ENCODE measurements at places on chromosomes 13 and 19. TPM values are rescaled to one million over a fixed set of nuclear protein-coding genes. Genes with fewer than 3 reads are reported as not detected.

Gene BTBD2
- 66.8 TPM for total RNA-seq

Gene CYP2F1
- total RNA-seq = not detected

Gene MIER2
- 24.2 TPM for total RNA-seq

Gene MEIOSIN
- total RNA-seq = not detected

- DNase-seq = no peak
Observed at GRCh38 chr19:46981286-46981945, 38.2 kb upstream of the NPAS1 start.

DNA sequence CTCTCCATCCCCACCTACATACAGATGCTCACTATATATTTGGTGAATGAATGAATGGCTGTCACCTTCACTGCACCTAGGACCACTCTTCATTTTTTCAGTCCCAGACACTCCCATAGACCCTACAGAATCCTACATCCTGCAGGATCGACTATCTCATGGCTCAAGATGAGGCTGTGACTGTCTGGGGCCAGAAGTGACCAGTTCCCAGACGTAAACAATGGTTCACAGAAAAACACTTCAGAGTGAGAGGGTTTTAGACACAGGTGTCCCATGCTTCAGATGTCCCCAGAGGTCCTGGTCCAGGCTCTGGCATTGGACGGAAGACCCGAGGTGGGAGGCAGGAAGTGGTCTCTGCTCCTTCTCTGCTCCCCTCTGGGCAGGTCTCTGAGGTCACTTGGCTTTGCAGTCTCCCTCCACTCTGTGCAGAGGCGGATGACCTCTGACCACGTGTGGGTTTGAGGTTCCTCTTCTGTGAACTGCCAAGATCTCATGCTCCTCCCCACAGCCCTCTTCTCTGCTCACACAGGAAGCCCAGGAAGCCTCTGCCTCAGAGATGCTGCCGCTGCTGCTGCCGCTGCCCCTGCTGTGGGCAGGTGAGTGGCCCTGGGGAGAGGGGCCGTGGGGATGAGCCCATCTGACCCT is 24.9 kb downstream of the SIGLEC7 start:
- no peak for DNase-seq

Gene TGFB1
- total RNA-seq = 51.7 TPM

Gene TSC22D1
- total RNA-seq = 28.5 TPM

Gene PHLDB3
- 25.9 TPM for total RNA-seq

DNA sequence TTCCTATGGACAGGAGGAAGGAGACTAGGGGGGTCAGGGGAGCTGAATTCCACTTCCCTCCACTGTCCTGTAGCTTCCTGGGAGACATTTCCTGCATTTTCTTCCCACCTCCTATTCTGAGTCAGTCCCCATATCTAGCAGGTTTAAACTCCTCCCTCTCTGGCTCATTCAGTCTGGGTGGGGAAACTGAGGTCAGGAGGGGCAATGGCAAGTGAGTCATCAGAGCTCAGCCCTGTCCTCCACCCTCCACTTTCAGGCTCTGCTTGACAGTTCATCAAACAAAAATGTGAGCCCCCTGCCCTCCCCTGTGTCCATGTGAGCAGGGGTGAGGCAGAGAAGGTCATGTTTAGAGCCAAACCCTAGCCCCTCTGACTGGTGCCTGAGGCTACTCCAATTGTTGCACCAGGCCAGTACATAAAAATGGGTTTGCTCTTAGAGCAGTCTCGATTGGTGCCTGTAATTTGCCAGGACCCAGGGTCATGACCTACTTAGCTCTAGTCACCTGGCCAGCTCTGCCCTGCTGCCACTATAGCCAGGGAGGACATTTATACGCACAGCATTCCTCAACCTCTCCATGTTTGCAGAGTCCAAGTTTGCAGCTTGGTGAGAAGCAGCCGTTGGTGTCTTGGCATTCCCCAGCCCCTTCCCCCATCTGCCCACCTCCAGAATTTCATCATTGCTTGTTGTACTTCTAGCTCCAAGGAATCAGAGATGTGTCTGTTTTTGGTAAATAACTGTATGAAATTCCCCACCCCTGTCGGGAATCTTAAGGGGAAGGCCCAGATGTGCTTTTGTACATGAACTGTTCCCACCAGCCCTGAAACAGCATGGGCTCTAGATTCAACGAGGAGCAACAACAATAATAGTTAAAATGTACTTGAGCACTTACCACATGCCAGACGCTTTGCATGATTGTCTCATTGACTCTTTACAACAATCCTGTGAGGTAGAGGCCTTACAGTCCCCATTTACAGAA is 20.7 kb downstream of the SAMD4B start:
- DNase-seq = no peak

Gene LYPD5
- 0.68 TPM for total RNA-seq

GRCh38 chr19:322616-323015 is 22.0 kb downstream of the MIER2 start:
- no peak for DNase-seq

DNA sequence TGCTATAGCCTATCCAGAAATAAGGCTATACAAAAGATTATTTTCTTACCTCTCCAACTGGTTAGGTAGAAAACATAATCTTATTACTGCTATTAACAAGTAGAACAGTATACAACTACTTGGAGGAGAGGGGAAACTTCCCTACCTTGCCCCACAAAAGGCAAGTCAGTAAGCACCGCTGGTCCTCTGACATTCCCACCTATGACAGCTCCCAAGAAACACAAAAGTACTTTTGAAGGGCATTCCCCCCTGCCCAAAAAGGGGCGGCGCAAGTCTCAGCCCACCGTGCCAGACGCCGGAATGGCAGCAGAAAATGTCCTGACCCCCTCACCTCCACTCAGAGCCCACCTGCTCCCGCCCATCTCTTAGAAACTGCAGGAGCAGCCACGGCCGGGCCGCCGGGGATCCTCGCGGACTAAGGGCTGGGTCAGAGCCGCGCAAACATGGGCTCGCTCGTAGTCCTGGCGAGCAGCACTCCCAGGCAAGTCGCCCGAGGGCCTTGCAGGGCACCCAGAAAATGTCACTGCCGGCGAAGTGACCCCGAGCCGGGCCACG is 437 bp downstream of the SUCLA2 start:
- no peak for DNase-seq

DNA sequence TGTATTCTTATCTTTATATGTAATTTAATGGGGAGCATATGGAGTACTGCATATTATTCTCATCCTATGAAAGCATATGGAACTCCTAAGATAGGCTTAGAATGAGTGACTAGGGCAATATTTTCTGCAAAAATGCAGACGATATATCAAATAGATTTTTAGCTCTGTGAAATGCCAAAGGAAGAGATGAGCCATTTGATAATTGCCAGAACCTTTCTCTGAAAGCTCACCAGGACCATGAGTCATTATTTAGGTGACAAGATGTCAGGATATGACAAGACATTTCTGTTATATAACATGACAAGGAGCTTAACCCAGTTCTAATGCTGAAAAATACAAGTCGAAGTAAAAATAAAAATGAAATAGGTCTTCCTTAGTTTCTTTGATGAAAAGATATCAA is 145.0 kb downstream of the SLITRK6 start:
- no peak for DNase-seq

Gene EFNA2
- total RNA-seq = not detected

Gene NFIX
- 30.0 TPM for total RNA-seq

Gene PRSS57
- total RNA-seq = not detected

GRCh38 chr19:6987850-6988249 is 33.4 kb downstream of the MBD3L2B start:
- DNase-seq = no peak

GRCh38 chr13:21225841-21226581 is 49.6 kb downstream of the MRPL57 start:
- no peak for DNase-seq

DNA sequence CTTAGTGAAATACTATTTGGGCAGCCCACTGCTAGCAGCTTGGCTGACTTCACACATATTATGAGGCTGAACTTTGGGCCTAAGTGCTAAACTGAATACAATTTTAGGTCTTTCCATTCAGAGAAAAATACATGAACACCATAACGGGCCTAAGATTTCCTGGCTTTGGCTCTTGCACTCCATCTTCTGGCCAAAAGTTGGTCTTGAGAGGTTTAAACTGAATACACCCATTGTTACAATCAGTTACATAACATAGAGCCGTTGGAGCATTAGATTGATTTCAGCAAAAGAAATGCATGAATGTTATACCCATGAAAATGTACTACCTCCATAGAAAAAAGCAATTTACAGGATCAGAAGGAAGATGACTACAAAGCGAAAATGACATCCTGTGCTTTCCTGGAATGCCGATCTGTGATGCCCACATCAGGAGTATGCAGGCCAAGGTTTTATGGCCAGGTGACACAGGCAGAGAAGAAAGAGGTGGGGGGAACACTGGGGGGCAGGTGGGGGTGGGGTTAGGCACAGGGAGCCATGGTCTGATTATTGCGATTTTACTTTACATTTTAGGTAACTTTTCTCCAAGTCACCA is 11.1 kb upstream of the SHISA2 start:
- peak; percentile 47 for DNase-seq

- DNase-seq = no peak
Observed at GRCh38 chr13:112732679-112733078, 42.8 kb downstream of the ATP11A start.

Gene NCLN
- total RNA-seq = 51.5 TPM

GRCh38 chr13:88637935-88638334 is 966.8 kb downstream of the SLITRK5 start:
- no peak for DNase-seq

Gene MCEMP1
- 0.29 TPM for total RNA-seq

DNA sequence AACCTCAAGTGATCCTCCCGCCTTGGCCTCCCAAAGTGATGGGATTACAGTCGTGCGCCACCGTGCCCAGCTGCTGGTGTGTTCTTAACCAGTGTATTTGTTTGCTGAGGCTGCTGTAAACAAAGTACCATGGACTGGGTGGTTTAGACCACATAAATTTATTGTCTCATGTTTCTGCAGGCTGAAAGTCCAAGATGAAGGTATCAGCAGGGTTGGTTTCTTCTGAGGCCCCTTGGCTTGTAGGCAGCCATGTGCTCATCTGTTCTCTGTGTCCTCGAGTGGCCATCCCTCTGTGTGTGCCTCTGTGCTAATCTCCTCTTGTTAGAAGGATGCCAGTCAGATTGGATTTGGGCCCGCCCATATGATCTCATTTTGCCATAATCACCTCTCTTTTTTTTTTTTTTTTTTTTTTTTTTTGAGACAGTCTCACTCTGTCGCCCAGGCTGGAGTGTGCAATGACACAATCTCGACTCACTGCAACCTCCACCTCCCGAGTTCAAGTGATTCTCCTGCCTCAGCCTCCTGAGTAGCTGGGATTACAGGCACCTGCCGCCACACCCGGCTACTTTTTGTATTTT is 31.8 kb downstream of the PEX11G start:
- DNase-seq = no peak

Gene IGSF23
- not detected for total RNA-seq

Gene ZNF610
- total RNA-seq = 3.2 TPM

GRCh38 chr13:33606692-33607091 is 211.3 kb upstream of the RFC3 start:
- no peak for DNase-seq

GRCh38 chr19:31119951-31120690 is 229.1 kb downstream of the TSHZ3 start:
- no peak for DNase-seq

- DNase-seq = peak; percentile 89
Observed at GRCh38 chr19:47790398-47790814, 11.9 kb downstream of the SELENOW start.

Gene CATSPERD
- not detected for total RNA-seq

- no peak for DNase-seq
Observed at GRCh38 chr13:103615771-103616170, 549.6 kb upstream of the SLC10A2 start.

GRCh38 chr19:29155683-29156082 is 57.3 kb downstream of the UQCRFS1 start:
- DNase-seq = no peak

DNA sequence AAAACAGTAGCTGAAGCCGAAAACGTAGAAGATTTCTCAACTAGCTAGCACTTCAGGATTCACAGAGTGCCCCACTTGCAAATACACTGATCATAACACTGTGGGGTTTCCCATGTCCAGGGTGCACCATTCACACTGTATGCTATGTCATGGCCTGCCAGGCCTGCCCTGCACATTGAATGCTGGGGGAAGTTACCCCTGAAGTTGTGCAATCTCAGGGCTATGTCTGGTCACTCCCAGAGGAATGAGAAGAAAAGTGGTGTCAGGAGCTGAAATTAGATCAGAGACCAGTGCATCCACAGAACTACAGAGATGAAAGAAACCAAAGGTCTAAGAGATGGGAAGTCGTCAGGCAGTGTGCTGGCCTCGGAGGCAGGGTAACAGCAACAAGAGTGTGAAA is 196.8 kb downstream of the RAP2A start:
- no peak for DNase-seq

DNA sequence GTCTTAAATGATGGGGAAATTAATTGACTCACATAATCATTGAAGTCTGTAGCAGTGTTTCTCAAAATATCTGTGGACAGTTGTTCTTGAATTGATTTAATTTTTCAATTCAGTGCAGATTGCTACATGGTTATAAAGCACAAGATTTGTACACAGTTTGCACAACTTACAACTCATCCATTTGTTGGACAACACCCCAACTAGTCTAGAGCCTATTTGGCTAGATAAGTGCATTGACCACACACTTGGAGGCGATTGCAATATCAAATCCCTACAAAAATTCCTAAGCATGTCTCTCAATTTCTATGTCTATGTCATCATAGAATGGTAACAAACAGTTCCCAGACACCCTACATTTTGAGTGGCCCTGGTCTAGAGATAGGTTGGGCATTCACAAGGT is 48.0 kb upstream of the IPO5 start:
- no peak for DNase-seq

Gene OR7A5
- not detected for total RNA-seq

Gene GTF2F2
- total RNA-seq = 21.9 TPM

Gene TGDS
- total RNA-seq = 14.2 TPM

GRCh38 chr19:3748965-3749364 is 12.5 kb downstream of the APBA3 start:
- DNase-seq = no peak

Gene PVR
- 49.7 TPM for total RNA-seq

DNA sequence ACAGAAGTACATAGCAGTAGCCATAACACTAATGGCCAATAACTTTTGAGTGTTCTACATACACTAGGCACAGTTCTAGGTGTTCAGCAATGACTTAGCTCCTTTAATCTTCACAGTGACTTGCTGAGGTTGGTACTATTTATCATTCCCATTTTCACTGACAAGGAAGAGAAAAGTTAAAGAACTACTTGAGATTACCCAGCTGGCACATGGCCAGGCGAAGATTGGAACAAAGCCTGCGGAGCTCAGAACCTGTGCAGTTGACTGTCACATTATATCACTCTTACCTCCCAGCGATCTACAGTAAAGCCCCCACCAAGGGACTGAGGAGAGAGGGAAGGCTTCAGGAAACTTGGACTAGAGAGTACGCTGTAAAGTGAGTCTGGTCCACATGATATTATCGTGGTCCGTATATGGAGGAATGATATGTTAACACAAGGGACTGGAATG is 42.4 kb upstream of the WDFY2 start:
- no peak for DNase-seq

Gene IRS2
- 43.4 TPM for total RNA-seq

Data from adrenal gland (tissue), 19 donors.